Activated T-helper 1 cell treated with anti-CD3 and anti-CD28 coated beads, Interleukin-2, amount 50 U/mL, for 16 hours (primary cell): ENCODE measurements at places on chromosomes 2 and 18.

DNA sequence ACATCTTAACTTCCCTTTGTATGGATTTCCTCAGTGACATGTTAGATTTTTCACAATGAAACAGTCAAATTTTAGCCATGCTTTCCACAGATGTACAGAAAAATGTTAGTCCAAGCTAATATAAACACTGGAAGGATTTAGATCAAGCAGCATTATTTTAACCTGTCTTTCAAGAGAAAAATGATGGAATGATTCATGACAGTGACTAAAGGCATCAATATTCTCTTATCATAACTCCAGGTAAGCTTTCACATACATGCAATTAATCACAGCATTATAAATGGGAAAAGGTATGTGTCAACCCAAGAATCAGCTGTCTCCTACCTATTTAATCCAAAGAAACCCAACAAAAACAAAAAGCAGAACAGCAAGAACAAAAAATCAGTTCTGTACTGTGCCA, 92.7 kb downstream of the NCKAP5 start:
- no peak for DNase-seq

GRCh38 chr2:135607561-135607960, 76.3 kb downstream of the R3HDM1 start:
- no peak for DNase-seq

DNA sequence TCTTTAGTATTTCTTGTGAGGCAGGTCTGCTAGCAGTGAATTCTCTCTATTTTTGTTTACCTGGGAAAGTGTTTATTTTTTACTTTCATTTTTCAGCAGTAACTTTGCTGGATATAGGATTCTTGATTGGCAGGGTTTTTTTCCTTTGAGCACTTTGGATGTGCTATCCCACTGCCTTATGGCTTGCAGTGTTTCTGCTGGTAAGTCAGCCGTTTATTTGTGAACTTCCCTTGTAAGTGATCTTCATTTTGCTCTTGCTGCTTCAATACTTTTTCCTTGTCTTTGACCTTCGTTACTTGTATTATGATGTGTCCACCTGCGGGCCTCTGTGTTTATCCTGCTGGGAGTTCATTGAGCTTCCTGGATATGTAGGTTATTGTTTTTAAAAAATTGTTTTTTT, 54.7 kb downstream of the SLC66A2 start:
- no peak for DNase-seq

- no peak for DNase-seq
These were observed 1.2 kb downstream of the M1AP start for GRCh38 chr2:74646834-74647482.

DNA sequence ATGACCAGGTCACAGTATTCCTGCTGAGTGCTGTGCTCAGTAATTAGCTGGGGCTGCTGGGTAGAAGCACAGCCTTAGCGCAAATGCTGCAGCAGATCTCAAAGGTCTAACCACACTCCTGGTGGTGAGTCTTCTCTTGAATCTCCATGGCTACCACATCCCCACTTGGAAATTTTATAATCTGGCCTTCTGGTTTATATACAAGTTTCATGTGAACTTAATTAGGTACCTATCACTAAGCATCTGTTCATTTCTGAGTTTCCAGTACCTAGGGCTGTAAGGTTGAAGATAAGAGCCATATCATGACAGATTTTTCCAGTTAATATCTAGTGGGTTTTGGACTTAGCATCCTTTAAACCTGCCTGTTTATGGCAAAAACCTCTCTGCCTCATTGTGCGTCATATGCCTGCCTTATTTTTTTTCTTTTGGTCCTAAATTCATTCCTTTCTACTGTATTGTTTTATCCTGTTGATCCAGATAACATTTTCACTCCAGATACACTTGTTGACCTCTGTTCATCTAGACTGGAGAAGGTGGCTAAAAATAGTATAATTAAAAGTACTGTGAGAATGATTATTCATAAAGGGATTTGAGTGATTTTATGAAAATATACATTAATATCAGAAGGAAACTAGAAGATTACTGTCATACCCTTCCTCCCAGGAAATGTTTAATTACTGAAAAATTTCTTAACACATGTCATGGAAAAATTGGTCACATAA, 168.4 kb upstream of the THUMPD2 start:
- no peak for DNase-seq

GRCh38 chr2:24993406-24994145, 21.8 kb upstream of the DNAJC27 start:
- DNase-seq, result no peak

GRCh38 chr2:181697126-181697525, 16.8 kb upstream of the NEUROD1 start:
- no peak for DNase-seq

- no peak for DNase-seq
These were observed 54.7 kb downstream of the INO80D start for GRCh38 chr2:206031162-206031784.

GRCh38 chr2:42867093-42868065, 75.0 kb upstream of the HAAO start:
- no peak for DNase-seq

GRCh38 chr2:63890678-63891077, 49.0 kb downstream of the UGP2 start:
- no peak for DNase-seq

GRCh38 chr2:82487354-82487753, 1971.7 kb downstream of the SUCLG1 start:
- DNase-seq, result no peak

- no peak for DNase-seq
These were observed 50.6 kb downstream of the DPYSL5 start for GRCh38 chr2:26898480-26899078.

DNA sequence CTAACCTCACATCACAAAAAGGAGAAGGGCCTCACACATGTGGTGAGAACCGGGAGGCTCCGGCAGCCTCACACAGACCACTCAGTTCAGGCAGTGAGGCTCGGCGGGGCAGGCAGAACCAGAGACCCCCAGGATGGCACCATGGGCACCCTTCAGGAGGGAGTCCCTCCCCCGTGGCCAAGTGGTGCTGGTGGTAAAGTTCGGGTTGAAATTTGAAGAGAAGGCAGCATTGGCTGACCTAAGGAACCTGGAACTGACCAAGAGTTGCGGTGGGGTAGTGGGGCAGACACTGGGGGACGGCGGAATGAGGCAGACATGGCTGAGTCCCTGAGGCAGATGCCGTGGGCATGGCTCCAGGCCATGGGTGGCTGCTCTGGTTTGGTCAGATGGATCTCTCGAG, 239.3 kb upstream of the MYT1L start:
- no peak for DNase-seq
